ENCODE measurements at places on chromosomes 7 and 10.
A peak's percentile ranks its signal among the peaks of the same experiment; 100 is the strongest.

GRCh38 chr10:61470740-61471139 is 17.6 kb upstream of the TMEM26 start:
- no peaks in the 10 kb centered on the region for H3K36me3 ChIP-seq
- H3K4me3 ChIP-seq: no peak overlapping the region
- H3K27me3 ChIP-seq: no peaks in the 10 kb centered on the region
- no peak overlapping the region for H3K27ac ChIP-seq
- no peak for DNase-seq
- H3K4me1 ChIP-seq: no peaks in the 10 kb centered on the region

DNA sequence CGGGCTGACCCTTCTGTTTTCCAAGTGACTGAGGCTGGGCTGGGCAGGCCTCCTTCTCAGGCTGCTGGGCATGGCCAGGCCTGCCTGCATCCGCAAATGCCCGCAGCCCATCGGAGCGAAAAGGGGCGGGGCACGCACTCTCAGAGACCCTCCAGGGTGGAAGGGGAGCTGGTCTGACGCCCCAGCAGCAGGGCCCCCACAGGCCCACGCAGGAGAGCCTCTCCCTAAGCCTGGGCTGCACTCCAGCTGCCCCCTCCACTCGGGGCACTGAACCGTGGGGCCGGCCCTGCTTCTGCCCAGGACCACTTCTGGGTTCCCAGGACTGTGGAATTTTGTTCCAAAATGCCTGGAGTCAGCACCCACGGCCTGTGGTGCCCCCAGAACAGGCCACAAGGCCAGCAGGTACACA is 9.3 kb downstream of the ADAP1 start:
- no peaks in the 10 kb centered on the region for H3K36me3 ChIP-seq
- H3K4me1 ChIP-seq: no peaks in the 10 kb centered on the region
- H3K4me3 ChIP-seq: no peak overlapping the region
- H3K27ac ChIP-seq: no peak overlapping the region
- H3K27me3 ChIP-seq: no peaks in the 10 kb centered on the region

DNA sequence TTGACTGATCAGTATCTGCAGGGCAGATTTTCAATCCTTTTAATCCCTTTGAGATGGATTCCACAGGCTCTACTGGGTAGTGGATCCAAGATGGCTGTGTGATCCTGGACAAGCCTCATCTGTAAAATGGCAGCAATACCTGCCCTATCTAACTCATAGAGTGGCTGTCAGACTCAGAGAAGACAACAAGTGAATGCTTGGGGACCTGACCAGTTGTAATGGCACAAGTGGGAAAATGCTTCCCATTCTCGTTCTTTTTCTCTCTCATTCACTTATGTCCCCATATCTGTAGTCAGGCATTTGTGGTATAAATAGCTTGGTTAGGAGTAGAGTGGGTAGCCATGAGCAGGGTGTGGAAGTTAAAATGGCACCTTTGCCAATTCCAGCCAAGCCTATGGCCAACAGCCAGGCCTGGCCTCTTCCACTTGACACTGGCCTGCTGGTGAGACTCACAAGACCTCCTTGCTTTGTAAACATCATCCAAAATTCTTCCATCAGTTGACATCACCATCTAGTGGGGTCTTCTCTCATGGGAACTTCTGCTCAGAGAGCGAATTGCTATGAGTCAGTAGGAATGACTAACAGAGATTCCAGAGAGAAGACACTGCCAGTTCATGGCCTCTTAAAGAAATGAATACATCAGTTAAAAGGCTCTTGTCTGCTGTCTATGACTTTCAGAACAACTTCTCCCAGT is 150.1 kb downstream of the PLPP4 start:
- H3K36me3 ChIP-seq: peaks cover 2% of the 10 kb centered on the region
- no peak overlapping the region for H3K27ac ChIP-seq
- no peak overlapping the region for H3K4me3 ChIP-seq
- H3K4me1 ChIP-seq: no peaks in the 10 kb centered on the region

- H3K36me3 ChIP-seq: no peaks in the 10 kb centered on the region
- no peaks in the 10 kb centered on the region for H3K4me1 ChIP-seq
- H3K27ac ChIP-seq: no peak overlapping the region
- no peak for DNase-seq
- H3K27me3 ChIP-seq: peaks cover 29% of the 10 kb centered on the region
- peak overlapping the region; percentile 88 for H3K4me3 ChIP-seq
Measured at GRCh38 chr10:61901829-61902444, 438 bp downstream of the ARID5B start.
